SK-MEL-5 (cell line): ENCODE measurements at places on chromosomes 1 and 21.

DNA sequence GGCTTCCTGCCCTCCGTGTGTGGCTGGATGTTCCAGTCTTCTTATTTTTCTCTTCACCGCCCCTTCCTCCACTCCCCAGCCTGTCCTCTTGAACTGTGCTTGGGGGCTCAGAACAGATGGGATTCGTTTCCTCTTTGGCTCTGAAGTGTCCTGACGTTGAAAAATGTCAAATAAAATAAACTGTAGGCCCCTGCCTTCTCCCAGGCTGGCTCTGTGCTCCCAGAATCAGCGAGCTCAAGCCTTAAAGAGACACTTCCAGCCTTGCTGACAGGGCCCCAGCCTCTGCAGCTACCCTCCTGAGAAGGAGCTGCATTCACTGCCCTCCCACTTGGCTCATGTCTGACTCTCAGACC is 104.2 kb upstream of the IPO9 start:
- no peak for DNase-seq

DNA sequence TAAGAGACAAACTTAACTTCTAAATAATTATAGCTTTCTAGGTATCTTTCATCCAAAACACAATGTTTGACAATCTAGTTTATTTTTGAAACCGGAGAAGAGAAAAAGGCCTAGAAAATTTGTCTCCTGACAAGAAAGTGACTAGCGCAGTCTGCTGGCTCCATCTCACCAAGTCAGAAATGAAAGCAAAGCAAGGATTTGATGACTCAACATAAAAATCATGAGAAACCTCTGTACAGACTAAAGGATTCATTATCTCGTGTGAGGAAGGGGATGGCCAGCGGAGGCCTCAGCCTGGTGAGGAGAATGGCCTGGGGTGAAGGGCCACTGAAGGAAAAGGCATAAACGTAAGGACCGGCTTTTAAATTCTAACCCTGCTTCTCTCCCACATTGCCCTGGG is 20.0 kb upstream of the TSNAX start:
- DNase-seq: peak; percentile 50

GRCh38 chr1:246213036-246213435 is 294.0 kb downstream of the SMYD3 start:
- no peak for DNase-seq

- DNase-seq: no peak
These were observed 37.4 kb downstream of the PTP4A2 start for GRCh38 chr1:31900790-31901189.

DNA sequence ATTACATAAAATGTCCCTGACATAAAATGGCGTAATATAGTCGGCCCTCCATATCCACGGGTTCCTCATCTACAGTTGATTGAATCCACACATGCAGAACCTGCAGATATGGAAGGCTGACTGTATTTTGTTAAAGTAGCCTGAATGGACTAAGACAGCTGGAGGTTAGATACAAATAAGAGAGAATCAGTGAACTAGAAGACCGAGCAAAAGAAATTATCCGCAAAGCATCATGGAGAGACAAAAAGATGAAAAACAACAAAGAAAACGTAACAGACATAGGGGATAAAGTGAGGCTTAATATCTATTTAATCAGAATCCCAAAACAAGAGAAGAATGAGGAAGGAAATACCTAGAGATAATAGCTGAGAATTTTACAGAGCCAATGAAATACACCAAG is 20.3 kb downstream of the LTN1 start:
- no peak for DNase-seq

DNA sequence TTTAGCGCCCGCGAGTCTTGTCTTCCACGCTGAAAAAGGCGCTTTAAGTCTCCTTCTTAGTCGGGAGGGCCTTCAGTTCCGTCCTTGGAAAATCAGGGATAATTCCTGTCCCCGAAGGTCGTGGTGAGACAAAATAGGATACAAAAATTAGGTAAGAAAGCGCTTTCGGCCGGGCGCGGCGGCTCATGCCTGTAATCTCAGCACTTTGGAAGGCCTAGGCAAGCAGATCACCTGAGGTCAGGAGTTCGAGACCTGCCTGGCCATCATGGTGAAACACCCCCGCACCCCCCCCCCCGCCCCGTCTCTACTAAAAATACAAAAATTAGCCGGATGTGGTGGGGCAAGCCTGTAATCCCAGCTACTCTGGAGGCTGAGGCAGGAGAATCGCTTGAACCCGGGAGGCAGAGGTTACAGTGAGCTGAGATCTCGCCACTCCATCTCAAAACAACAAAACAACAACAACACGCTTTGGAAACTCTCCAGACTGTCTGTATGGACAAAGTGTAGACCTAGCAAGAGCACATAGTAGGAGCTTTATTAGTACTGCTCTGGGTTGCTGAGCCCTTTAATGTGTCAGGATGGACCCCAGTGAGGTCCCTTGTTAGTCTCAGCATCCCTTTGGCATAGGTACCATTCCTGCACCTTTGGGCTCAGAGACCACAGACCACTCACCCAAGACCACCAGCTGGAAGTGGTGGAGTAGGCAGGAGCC is 790 bp upstream of the TMEM54 start:
- DNase-seq: no peak

DNA sequence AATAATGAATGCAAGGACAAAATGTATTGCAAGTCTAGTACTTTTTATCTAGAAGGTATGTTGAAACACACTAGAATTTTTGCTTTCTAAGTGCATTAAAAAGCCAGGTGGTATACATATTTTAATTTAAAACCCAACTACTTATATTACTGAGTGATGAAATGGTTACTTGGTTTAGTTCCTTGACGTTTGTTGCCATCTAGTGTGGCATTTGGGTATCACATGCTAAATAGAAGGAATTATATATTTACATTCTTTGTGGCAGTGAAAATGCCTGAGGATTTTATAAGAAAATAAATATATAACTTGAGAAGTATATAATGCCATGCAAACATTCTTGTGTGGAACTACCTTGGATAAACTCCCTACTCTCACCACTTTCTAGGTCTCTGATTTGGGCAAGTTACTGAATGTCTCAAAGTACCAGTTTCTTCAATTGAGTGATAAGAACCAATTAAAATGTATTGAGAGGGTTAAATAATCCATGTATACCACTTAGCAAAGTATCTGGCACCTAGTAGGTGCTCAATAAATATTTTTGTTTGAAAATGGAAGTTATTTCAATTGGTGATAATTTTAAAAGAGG is 69.6 kb downstream of the SDCCAG8 start:
- DNase-seq: peak; percentile 68
